HT-29 (cell line): ENCODE measurements at places on chromosomes 16 and 17.

DNA sequence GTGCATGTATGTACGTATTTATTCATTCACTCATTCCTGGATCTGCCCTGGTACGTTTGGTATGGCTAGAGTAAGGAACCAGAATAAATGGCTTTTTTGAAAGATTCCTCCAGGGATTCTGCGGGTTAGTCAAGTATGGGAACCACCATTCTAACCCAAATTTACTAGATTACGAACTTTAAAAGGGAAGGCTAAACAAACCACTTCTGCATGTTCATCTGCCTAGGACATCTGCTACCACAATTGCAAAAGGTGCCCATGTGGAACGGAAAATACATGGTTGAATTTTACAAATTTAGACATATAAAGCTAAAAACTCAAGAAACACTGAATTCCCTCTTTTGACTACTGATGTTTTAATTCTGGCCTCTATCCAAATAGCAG is 22.1 kb downstream of the CYTH1 start:
- no peak for DNase-seq

GRCh38 chr17:74295625-74296547 is 21.9 kb downstream of the DNAI2 start:
- no peak for DNase-seq

GRCh38 chr16:67672739-67673662 is 6.4 kb downstream of the C16orf86 start:
- peak; percentile 90 for DNase-seq

GRCh38 chr16:48101069-48101674 is 54.6 kb downstream of the ABCC12 start:
- DNase-seq, result no peak

DNA sequence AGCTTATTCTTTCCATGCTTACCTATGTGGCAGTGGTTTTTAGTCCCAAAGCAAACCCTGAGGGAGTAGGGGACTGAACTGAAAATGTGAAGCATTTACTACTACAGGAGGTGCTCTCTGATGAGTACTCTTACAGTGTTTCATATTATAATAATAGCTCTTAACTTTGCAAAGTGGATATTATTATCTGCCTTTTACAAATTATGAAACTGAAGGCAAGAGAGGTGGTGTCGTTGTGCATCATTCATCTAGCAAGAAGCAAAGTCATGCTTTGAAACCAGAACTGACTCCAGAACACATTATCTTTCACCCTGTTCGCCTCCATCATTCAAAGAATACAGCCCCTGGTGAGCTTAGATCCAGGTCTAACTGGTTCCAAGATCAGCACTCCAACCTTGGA is 8.2 kb upstream of the KCNH6 start:
- DNase-seq, result no peak

DNA sequence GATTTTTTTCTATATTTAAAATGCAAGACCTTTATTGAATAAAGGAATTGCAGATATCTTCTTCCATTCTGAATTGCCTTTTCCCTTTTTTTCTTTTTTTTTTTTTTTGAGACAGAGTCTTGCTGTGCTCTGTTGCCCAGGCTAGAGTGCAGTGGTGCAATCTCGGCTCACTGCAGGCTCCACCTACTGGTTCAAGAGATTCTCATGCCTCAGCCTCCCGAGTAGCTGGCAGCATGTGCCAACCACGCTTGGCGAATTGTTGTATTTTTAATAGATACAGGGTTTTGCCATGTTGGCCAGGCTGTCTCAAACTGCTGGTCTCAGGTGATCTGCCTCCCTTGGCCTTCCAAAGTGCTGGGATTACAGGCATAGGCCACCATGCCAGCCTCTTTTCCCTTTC is 151.5 kb downstream of the CEP112 start:
- no peak for DNase-seq

DNA sequence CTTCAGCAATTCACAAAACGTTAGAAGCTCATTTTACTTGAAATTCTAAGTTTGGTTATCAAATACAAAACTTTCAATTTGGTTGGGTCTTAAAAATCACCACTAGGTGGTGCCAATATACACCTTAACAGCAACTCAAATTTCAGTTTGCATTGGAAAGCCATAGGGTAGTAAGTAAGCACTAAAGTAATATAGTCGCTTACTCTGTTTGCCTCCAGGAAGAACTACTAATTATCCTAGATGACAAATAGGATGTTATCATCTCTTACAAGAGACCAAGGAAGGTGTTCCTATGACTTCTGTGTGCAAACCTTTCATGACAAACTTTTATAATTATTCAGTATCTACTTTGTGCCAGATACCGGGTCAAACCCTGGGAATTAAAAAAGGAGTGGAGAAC is 93.3 kb downstream of the MYO1D start:
- peak; percentile 89 for DNase-seq

- no peak for DNase-seq
These were observed 327.9 kb downstream of the HS3ST4 start for GRCh38 chr16:26019381-26020242.

DNA sequence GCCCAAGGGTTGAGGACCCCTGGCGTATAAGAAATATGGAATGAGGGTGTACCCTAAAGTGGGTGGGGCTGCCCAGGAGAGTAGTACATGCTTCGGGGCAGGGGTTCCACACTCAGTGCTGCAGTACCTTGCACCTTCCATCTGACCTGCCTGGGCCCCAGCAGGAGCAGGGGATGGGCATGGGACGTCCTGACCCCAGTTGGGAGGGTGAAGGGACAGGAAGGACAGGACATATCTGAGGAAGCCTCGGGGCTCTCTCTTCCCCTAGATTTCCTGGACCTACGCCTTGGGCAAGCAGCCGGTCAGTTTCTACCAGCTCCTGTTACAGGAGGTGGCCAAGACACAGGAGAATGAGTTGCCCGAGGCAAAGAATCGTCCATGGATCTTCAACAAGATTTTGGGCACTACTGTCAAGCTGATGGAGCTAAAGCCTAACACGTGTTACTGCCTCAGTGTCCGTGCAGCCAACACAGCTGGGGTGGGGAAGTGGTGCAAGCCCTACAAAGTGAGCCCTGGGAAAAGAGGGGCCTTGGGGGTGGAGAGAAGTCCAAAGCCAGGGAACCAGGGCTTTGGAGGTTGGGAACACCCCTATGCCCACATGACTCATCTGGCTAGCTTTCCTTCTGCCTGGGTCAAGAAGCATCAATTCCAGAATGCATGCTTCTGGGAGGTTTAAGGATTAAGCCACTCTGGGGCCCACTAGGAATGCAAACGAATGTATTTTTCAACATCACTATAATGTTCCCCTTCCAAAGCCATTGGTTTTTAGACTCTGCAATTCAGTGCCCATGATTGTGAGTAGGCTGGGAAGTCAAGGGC is 7.9 kb downstream of the FNDC8 start:
- no peak for DNase-seq

GRCh38 chr16:324451-325334 is 27.8 kb downstream of the AXIN1 start:
- DNase-seq, result peak; percentile 82
